Stimulated activated CD4-positive, alpha-beta T cell treated with anti-CD3 and anti-CD28 coated beads, Interleukin-15, amount 100 ng/mL, for 48 hours (primary cell): ENCODE measurements at places on chromosomes 6 and 20.

DNA sequence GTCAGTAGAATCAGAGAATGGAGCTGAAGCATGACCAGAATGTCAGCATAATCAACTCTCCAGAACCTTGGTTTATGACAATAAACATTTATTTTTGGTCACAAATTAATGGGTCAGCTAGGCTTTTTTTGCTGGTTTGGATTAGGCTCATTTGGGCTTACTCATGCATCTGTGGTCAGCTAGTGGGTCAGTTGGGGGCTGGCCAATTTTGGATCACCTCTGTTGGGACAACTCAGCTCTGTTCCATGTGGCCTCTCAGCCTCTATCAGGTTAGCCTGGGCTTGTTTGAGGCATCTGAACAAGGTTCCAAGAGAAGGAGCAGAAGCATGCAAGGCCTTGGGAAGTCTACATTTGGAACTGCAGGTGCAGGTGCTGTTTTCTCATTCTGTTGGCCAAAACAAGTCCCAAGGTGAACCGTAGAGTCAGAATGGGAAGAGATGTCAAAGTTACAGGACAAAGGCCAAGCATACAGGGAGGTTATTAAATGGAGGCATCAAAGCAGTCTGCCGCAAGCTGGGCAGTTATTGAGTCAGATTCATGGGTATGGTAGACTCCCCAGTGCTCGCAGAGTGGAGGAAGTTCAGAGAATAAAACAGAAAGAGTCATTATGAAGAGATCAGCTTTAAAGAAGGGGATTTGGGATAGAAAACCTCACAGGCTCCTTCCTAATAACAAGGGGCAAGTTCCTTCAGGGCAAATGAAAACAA is 173.0 kb downstream of the PLCB4 start:
- no peak for DNase-seq

DNA sequence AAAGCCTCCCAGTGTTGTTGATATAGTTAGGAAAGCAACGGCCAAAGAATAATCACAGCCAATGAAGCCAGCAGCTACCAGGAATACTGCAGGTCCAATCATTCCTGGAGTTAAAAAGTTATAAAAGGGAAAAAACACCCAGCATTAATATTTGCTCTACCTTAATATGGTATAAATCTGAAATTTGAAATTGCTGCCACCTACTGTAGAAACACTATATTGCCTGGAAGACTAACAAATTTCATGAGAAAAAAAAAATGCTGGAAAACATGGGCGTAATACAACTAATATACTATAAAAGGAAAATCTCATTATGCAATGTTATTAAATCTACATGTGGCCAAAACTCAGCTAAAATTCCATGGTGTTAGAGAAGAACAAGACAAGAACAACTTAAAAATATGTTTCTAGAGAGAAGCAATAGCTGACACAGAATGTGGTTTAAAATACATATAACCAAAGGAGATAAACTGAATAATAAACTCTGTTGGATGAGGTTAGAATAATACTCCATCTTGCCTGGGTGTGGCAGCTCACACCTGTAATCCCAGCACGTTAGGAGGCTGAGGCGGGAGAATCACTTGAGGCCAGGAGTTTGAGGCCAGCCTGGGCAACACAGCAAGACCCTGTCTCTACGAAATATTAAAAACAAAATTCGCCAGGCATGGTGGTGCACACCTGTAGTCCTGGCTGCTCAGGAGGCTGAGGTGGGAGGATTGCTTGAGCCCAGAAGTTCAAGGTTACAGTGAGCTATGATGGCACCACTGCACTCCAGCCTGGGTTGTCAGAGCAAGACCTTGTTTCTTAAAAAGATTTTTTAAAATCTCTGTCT is 43.1 kb downstream of the SLC17A5 start:
- DNase-seq = no peak

DNA sequence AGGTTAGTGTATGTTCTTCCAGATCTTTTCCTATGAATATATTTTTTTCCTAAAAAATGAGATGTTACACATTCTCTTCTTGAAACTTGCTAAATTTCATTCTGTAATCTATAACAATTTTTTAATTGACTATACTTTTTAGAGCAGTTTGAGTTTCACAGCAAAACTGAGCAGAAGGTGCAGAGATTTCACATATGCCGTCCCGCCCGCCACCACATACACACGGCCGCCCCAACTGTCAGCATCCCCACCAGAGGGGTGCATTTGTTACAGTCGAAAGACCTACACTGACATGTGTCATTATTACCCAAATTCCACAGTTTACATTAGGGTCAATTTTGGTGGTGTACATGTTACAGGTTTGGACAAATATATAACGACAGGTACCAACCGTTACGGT is 116.5 kb downstream of the IRF4 start:
- no peak for DNase-seq

DNA sequence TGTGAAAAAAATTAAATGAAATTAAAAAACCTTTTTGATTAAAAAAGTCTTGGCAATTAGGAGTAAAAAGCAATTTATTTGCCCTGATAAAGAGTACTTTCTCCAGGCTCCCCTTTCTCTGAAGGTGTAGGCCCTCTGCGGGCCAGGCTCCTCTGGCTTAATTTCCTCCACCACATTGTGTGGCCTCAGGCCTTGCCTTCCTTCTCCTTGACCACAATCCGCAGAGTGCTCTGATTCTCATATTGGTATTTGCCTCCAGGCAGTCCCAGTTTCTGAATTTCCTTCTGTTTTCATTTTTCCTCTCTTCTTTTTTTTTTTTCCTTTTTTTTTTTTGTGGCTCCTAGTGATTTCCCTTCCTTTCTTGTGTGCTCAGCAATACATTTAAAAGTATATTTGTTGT is 96.4 kb downstream of the AIG1 start:
- no peak for DNase-seq

GRCh38 chr6:38784506-38785235 is 69.6 kb downstream of the DNAH8 start:
- DNase-seq = no peak

- no peak for DNase-seq
Measured at GRCh38 chr6:111615916-111616612, 10.4 kb upstream of the TRAF3IP2 start.

DNA sequence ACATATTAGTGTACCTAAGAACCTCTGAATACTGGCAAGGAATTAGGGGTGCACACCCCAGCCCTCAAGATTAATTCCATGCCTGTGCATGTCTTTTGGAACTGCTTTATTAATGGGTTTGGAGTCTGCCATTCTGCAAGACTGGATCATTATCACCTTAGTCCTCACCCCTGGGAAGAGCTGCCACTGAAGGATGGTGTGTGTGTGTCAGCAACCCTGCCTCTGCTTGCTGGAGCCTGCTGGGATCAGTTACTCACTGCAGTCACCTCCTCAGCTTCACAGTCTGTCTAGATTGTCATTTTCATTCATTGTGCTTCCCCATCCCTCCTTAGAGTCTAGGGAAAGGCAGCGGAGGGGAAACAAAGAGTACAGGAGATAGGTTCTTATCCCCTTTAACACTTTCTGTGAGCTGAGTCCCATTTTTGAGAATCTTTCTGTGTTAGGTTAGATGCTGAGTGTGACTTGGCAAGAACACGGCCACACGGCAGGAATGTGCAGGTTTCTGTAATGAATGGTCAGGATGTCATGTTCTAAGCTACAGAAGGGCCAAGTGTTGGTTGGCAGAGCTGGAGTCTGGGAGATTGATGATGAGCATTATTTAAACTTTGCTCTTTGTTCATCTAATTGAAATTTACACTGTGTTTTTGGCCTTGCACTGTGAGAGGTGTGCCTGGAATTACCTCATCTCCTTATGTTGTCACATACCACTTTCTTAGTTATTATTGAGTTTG is 21.1 kb downstream of the GHRH start:
- DNase-seq = no peak

DNA sequence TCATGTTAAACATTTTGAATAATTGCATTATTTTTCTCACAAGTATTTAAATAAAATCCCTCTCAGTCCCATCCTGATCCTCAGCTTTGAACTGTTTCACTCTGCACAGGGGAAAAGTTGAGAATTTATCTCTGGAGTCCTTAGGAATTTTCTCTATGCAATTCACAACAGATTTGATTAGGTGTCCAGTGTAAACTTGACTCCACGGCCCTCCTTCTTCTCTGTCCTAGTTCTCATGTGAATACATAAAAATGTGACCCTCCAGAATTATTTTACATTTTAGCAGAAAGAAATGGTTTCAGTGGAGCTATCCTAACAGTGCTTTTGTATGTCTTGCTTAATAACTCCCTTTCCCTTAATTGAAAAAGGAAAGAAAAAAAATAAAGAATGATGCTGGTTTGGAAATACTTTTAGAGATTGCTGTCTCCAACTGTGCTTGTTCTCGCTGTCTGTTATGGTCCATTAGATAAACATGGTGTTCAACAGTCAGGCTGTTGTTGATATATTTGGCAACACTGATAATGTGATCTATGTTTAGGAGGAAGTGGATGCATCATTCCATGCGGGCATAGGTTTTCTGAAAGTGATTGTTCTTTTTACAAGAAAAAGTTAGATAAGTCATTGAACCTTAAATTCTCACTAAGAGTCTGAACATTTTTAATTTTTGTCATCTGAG is 599.4 kb upstream of the CITED2 start:
- no peak for DNase-seq

DNA sequence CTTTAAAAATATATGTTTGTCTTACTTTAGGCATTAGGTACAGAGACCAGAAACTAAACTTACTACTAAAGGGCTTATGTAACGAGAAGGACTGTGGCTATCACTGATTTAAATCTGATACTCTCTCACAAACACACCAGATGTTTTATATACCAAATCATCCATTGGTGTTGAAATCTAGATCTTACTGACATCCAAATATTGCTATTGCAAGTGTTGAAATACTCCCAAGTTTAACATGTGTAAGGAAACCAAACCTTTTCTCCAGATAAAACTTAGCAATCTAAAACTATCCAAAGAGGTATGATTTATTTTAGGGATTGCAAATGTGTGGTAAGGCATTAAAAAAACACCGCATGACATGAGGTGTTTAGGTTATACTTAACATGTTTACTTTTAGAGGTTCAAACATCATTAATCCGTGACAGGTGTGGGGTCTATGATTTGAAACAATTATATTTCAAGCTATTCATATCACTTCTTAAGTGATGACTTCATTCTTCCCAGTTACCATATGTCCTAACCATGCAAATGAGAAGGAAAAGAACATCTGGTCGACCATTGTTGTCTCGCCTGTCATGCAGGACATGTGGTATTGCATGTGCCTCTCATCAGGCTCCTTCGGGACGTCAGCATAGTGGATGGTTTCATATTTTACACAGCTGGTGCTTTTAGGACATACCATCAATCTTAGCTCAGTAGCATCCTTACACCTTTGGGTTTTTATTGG is 168.3 kb upstream of the SPACA1 start:
- no peak for DNase-seq

GRCh38 chr6:149450679-149451375 is 34.0 kb downstream of the ZC3H12D start:
- no peak for DNase-seq

DNA sequence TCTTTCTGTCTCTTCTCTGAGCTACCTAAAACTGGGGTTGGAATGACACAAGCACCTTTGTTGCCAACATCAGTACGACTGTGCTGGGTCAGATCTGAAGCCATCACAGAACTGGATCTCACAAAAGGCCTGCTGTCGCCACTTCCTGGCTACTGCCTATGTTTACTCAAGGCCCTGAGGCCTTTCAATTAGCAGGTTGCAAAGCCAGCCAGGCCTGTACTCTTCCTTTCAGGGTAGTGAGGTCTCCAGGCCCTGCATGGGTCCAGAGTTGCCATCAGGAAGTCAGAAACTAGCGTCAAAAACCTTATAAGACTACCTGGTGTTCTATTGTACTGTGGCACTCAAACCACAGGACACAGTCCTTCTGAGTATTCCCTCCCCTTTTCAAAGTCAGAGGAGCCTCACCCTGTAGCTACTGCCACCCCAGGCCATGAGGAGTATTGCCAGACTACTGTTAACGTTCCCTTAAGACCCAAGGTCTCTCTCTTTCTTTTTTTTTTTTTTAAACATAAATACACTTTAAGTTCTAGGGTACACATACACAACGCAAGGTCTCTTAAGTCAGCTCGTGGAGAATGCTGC is 937.4 kb upstream of the GJE1 start:
- no peak for DNase-seq

- DNase-seq = no peak
Measured at GRCh38 chr6:43036712-43037111, 15.3 kb downstream of the RRP36 start.

DNA sequence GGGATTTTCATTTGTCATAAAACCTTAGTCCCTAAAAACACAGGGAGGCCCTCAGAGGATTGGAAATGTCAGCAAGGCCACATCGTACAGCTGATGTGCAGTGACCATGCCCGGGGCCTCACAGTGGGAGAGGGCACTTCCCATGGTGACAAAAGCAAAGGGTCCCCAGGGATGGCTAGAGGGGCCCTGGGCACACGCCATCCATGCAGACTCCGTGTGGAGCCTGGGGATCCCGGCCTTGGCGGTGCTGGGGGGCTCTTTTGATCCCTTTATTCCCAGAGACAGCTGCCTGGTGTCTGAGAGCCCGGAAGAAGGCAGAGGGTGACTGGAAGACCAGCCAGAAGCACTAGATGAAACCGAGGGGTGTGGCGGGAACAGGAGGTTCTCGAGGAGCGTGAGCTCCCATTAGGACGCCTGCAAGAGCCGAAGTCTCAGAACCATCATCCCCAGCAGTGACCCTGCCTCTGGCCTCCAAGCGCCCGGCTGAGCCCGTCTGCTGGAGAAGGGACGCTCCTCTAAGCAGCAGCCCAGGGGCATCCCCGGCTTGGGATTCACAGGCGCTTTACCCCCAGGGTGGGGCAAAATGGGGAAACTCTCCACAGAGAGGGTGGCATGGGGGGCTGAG is 49.1 kb upstream of the FRMD1 start:
- DNase-seq = no peak

DNA sequence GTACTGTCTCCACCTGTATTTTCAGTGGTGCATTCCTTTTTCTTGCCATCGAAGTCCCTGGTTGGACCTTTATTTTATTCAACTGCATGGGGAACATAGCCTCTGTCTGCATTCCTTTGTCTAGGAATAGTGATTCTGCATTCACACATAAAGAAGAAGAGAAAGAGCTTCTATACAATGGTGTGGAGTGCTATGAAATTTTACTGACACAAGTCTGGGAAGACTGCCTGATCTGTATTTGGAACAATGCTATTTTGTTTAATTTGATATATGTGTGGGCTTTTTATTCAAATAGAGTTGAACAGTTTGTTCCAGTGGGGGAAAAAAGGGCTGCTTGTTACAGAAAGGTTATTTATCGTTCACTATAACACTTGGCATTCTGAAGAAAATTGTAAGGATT is 375.7 kb upstream of the POU3F2 start:
- DNase-seq = no peak
